ENCODE measurements at places on chromosomes 5 and 9.

GRCh38 chr5:169650701-169651331 is 13.7 kb downstream of the DOCK2 start:
- no peak for DNase-seq

- DNase-seq = peak; percentile 37
Measured at GRCh38 chr5:131379723-131380122, 115.9 kb downstream of the CDC42SE2 start.

DNA sequence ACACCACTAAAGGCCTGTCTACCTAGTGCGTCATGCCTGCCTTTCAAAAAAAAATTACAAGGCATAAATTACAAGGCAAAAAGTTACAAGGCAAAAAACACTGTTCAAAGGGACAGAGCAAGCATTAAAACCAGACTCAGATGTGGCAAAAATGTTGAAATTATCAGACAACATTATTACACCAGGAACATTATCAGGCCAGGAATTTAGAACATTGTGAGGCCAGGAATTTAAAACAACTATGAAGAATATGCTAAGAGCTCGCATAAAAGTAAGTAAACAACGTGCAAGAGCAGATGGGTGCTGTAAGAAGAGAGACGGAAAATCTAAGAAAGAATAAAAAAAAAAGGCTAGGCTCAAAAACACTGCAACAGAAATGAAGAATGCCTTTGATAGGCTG is 18.2 kb upstream of the MLANA start:
- no peak for DNase-seq

- DNase-seq = no peak
Measured at GRCh38 chr5:56532466-56532865, 282.9 kb upstream of the MAP3K1 start.

GRCh38 chr5:158812408-158812807 is 287.3 kb downstream of the EBF1 start:
- DNase-seq = no peak

GRCh38 chr5:58486290-58486689 is 4.9 kb upstream of the GAPT start:
- no peak for DNase-seq

DNA sequence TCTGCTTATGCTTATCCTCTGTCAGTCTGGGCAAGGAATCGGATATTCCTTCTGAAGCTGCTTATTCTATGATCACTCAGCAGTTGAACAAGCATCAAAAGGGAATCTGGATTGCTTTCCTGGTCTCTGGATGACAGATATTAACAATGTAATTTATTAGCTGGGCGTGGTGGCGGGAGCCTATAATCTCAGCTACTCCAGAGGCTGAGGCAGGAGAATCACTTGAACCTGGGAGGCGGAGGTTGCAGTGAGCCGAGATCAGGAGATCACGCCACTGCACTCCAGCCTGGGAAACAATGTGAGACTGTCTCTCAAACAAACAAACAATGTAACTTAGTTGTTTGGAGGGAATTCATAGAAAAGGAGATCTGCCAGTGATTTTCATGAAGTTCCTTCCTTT is 45.4 kb downstream of the DMRT1 start:
- DNase-seq = no peak
